ENCODE measurements at places on chromosomes 5 and 9. TPM values are rescaled to one million over a fixed set of nuclear protein-coding genes. Genes with fewer than 3 reads are reported as not detected.

GRCh38 chr9:78595200-78595945 lies 298.4 kb downstream of the PSAT1 start:
- no peak for DNase-seq

- DNase-seq, result no peak
Observed at GRCh38 chr5:137609127-137609526, 110.0 kb upstream of the SPOCK1 start.

GRCh38 chr5:177269232-177269895 lies 34.2 kb downstream of the RAB24 start:
- DNase-seq, result no peak

- peak; percentile 76 for DNase-seq
Observed at GRCh38 chr5:96807075-96807654, 580 bp downstream of the ERAP1 start.

GRCh38 chr9:100561256-100561655 lies 16.6 kb upstream of the CAVIN4 start:
- DNase-seq, result no peak

- no peak for DNase-seq
Observed at GRCh38 chr9:37645903-37646506, 4.7 kb upstream of the FRMPD1 start.

- DNase-seq, result no peak
Observed at GRCh38 chr5:170631466-170632195, 127.8 kb downstream of the KCNIP1 start.

- DNase-seq, result no peak
Observed at GRCh38 chr5:134100283-134101091, 14.0 kb upstream of the TCF7 start.

- no peak for DNase-seq
Observed at GRCh38 chr9:34862836-34863235, 95.2 kb upstream of the PHF24 start.

DNA sequence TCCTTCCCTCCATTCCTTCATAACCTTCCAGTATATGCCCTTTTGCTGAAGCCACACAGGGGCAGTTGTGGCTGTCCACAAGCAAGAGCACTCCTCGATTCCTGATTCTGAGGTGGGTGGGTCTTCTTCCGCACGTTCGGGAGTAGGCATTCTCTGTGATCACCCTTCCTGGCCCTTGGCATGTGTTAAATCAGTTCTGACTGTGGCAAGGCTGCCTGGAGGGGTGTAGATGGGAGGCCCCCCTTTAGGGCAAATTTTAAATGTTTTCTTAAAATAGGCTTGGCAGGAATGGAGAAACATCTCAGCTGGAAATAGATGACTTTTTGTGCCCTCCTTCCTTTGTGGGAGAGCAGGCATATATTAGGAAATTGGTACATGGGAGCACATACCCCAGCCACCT lies 3.1 kb downstream of the AGXT2 start:
- no peak for DNase-seq

- peak; percentile 36 for DNase-seq
Observed at GRCh38 chr5:34597034-34598027, 58.8 kb upstream of the RAI14 start.

- DNase-seq, result no peak
Observed at GRCh38 chr9:16278326-16278999, 592.0 kb downstream of the BNC2 start.

DNA sequence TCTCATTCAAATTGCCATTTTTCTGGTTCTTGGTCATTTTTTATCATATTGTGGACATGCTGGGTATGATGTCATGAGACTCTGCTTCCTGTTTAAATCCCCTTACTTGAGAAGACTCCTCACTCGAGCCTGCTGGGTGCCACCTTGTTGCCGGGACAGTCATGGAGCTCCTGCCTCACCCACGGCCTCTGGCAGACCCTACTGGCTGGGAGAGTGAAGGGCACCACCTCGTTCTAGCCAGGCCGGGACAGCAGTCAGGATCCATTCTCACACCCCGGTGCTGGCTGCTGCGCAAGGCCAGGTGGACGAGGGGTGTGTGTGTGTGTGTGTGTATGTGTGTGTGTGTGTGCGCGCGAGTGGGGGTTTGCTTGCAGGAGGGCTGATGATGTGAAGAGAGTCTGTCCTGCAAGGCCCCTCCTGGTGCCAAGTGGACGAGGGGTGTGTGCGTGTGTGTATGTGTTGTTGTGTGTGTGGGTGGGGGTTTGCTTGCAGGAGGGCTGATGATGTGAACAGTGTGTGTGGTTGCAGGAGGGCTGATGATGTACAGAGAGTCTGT lies 4.4 kb downstream of the CEP72 start:
- DNase-seq, result no peak

- DNase-seq, result no peak
Observed at GRCh38 chr9:15222313-15222712, 84.7 kb downstream of the TTC39B start.

- no peak for DNase-seq
Observed at GRCh38 chr9:90515510-90515909, 127.1 kb downstream of the DIRAS2 start.

GRCh38 chr9:89376286-89376685 lies 58.0 kb downstream of the SECISBP2 start:
- no peak for DNase-seq

- DNase-seq, result no peak
Observed at GRCh38 chr9:129458663-129459546, 162.0 kb downstream of the C9orf50 start.

DNA sequence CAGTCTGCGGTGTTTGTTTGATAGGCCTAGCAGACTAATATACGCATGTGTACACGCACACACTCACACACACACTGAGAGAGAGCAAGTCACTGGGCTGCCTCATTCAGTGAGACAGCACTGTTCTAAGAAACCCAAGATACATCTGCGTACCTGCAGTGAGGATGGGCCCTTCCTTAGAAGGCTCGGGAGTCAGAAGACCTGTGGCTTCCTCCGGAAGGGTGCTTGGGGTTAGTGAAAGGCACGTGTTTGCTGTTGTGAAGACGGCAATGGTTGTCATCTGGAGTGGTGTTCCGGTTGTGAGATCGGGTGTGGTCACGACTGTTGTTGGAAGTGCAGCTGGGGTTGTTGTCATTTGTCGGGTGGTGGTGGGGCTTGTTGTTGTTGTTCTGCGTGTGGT lies 11.7 kb downstream of the TIMD4 start:
- no peak for DNase-seq

Gene CFAP157
- not detected for total RNA-seq

Gene SHISAL2B
- not detected for total RNA-seq

Gene PDE8B
- total RNA-seq, result not detected

Gene SPATA24
- total RNA-seq, result 7.9 TPM

Gene C9orf43
- total RNA-seq, result 0.66 TPM

Gene FAM200C
- total RNA-seq, result 2.6 TPM

Gene SIT1
- total RNA-seq, result not detected

Data from endothelial cell of umbilical vein (primary cell).